ENCODE measurements at places on chromosomes 12 and 14.

- DNase-seq = no peak
Measured at GRCh38 chr14:76718306-76719040, 42.8 kb upstream of the VASH1 start.

- DNase-seq = no peak
Measured at GRCh38 chr12:9721394-9722092, 11.4 kb downstream of the CLECL1 start.

DNA sequence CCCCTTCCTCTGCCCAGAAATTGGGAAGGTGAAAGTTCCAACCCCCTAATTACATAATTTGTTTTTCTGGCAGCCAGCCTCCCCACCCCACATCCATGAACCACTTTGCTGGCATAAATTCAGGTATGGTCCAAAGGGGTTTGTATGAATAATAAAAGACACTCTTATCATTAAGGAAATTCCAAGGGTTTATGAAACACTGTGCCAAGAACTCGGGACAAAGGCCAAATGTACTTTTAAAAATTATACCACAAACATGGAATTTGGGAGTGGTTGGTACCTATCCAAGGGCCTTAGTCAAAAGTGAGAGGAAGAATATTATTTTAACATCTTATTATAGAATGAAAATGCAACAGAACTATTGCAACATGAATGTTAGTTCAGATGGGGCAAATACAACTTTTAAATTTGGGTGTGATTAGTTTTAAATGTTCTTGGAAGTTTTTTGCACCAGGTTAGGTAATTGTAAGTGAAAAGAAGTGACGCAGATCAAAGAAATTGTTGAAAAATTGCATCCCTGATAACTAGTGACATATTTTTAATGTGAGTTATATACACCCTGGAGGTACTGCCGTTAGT, 217.8 kb downstream of the TMEM117 start:
- no peak for DNase-seq

GRCh38 chr14:91396959-91397815, 20.4 kb downstream of the CCDC88C start:
- DNase-seq = no peak

GRCh38 chr14:104749111-104749649, 3.8 kb upstream of the SIVA1 start:
- DNase-seq = no peak

DNA sequence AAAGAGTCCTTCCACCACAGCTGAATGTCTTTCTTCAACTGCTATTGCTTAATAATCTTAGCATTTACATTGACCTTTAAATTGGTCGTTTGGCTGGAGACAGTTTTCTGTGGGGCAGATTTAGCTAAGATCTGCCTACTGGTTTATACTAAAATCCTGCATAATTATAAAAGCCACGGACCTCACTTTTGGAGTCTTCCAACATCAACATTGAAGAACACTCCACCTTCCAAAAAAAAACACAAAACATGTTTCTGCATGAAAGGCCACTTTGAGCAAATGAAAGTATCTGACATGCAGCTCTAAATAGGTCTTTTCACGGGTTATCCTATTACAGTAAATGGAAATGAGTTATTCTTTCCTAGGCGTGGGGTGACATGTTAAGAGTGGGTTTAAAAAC, 57.0 kb upstream of the KRR1 start:
- no peak for DNase-seq

DNA sequence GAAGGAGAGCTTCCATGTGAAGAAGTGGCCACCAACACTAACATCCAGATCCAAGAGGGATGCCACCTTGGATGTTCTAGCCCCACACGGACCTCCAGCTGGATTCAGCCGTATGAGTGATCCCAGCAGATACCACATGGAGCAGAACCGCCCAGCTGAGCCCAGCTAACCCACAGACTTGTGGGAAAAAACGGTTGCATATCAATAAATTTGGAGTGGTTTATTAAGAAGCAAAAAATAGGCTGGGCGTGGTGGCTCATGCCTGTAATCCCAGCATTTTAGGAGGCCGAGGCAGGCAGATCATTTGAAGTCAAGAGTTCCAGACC, 11.9 kb upstream of the IFT81 start:
- DNase-seq = no peak

DNA sequence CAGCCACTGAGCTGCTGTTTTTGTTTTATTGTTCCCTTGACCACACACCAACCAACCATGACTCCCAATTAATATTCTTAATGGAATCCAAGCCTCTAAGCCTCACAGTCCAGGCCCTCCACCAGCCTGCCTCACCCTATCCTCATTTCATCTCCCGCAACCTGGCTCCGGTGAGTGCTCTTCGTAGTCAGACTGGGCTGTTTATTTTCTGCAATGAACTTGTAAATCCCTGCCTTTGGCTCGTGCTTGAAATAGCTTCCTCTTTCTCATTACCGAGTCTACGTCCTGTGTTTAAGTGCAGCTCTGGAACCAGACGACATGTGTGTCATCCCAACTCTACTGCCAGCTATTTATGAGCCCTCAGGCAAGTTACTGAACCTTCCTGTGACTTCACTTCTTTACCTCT, 12.4 kb upstream of the ETFBKMT start:
- no peak for DNase-seq

GRCh38 chr14:90890322-90891020, 74.2 kb upstream of the TTC7B start:
- DNase-seq = no peak

DNA sequence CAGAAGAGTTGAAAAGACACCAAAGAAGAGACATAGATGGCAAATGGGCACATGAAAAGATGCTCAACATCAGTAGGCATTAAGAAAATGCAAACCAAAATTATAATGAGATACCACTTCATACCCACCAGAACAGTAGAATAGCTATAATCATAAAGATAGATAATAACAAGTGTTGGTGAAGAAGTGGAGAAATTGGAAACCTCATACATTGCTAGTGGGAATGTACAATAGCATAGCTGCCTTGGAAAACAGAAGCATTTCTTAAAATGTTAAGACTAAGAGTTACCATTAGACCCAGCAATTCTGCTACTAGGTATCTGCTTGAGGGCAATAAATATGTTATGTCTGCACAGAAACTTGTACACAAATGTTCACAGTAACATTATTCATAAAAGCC, 78.8 kb downstream of the ACADS start:
- no peak for DNase-seq

- DNase-seq = no peak
Measured at GRCh38 chr12:24408305-24408704, 458.8 kb upstream of the SOX5 start.

- no peak for DNase-seq
Measured at GRCh38 chr14:97299661-97300060, 502.5 kb downstream of the VRK1 start.
